ENCODE measurements at places on chromosomes 3 and 15. TPM values are rescaled to one million over a fixed set of nuclear protein-coding genes. Genes with fewer than 3 reads are reported as not detected.

DNA sequence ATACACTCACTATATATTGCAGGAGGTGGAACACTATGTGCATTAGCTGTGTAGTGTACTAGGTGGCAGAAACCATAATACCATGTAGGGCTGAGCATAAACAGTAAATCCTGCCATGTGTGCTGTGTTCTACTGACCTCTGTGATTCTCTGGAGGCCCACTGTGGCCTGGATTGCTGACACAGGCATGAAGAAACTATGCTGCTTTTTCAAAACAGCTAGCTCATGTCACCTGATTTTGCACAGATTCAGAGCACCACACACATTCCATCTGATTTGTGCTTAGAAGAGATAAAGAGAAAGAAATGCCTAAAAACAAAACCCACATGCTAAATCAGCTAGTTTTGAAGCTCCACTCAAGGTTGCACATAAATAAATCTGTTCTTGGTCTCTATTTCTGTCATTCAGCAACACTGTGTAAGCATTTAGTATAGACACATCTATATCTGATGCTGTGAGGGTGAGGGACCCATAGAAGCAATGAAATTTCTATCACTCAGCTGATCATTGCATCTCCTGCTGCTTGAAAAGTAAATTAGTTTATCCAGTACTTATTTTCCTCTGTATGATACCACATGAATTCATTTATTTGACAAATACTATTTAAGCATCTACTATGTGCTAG is 1007.7 kb upstream of the SEMA6D start:
- H3K4me1 ChIP-seq, result no peaks in the 10 kb centered on the region
- no peak overlapping the region for H3K4me3 ChIP-seq
- H3K27me3 ChIP-seq, result no peaks in the 10 kb centered on the region
- H3K27ac ChIP-seq, result no peak overlapping the region
- H3K36me3 ChIP-seq, result no peaks in the 10 kb centered on the region

GRCh38 chr3:187975561-187976364 is 178.2 kb upstream of the LPP start:
- H3K27me3 ChIP-seq, result no peaks in the 10 kb centered on the region
- H3K36me3 ChIP-seq, result no peaks in the 10 kb centered on the region
- no peak overlapping the region for H3K4me3 ChIP-seq
- DNase-seq, result peak; percentile 54
- H3K27ac ChIP-seq, result 0 out of 2 replicates have a peak overlapping the region, but pooled peaks have one; percentile 7
- H3K4me1 ChIP-seq, result peaks cover 12% of the 10 kb centered on the region

GRCh38 chr15:62741106-62741505 is 301.4 kb upstream of the TPM1 start:
- no peaks in the 10 kb centered on the region for H3K27me3 ChIP-seq
- peaks cover 63% of the 10 kb centered on the region for H3K4me1 ChIP-seq
- H3K27ac ChIP-seq, result no peak overlapping the region

GRCh38 chr15:44713006-44713966 is 2.0 kb downstream of the B2M start:
- peaks cover 31% of the 10 kb centered on the region for H3K36me3 ChIP-seq
- peak overlapping the region; percentile 92 for H3K4me3 ChIP-seq
- H3K27ac ChIP-seq, result peak overlapping the region; percentile 96
- peak; percentile 71 for DNase-seq
- H3K27me3 ChIP-seq, result no peaks in the 10 kb centered on the region

DISP2 gene
- 0.51 TPM for polyA plus RNA-seq

GRCh38 chr15:58332676-58333400 is 99.0 kb upstream of the LIPC start:
- no peaks in the 10 kb centered on the region for H3K27me3 ChIP-seq
- peaks cover 36% of the 10 kb centered on the region for H3K4me1 ChIP-seq
- H3K4me3 ChIP-seq, result no peak overlapping the region

GRCh38 chr3:40019376-40019775 is 210.0 kb downstream of the MYRIP start:
- peaks cover 35% of the 10 kb centered on the region for H3K27me3 ChIP-seq
- no peaks in the 10 kb centered on the region for H3K36me3 ChIP-seq
- DNase-seq, result no peak
- H3K4me3 ChIP-seq, result no peak overlapping the region
- H3K27ac ChIP-seq, result no peak overlapping the region
- no peaks in the 10 kb centered on the region for H3K4me1 ChIP-seq

DNA sequence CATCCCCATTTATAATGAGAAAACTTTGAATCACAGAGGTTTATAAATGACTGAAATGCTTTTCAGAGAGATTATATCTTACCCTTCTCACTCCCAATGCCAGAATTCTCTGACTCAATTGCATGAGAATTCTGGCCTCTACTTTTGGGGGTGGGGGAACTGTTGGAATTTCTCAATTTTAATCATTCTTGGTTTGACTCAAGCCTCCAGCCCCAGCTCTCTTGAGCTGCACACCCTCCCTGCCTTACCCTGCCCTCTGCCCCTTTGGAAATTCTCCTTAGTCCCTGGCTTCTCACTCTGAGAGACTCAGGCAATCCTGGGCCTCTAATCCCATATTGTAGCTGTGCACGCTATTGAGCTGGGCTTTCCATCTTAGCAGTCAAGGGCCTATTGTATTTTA is 44.2 kb downstream of the ZNF589 start:
- H3K27ac ChIP-seq, result peak overlapping the region; percentile 84
- H3K27me3 ChIP-seq, result no peaks in the 10 kb centered on the region
- no peaks in the 10 kb centered on the region for H3K36me3 ChIP-seq
- peak; percentile 86 for DNase-seq
- H3K4me1 ChIP-seq, result peaks cover 34% of the 10 kb centered on the region

DNA sequence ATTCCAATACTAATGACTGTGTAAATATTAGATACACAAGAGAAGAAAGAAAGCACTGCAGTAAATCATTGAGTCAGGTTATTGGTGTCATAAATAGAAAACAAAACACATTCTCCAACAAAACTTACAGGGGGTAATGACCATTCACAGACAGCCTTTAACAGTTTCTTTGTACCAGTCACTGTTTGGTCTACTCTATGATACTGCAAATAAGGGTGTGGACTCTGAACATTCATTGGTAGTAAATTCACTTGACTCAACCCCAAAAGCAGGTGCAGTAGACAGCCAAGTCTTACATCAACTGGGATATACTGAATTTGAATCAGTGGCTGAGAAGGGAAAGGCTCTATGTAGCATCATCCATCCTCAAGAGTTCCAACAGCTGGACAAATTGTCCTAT is 463.5 kb downstream of the FOXP1 start:
- H3K36me3 ChIP-seq, result no peaks in the 10 kb centered on the region
- DNase-seq, result no peak
- H3K4me1 ChIP-seq, result peaks cover 21% of the 10 kb centered on the region
- no peak overlapping the region for H3K27ac ChIP-seq
- H3K27me3 ChIP-seq, result no peaks in the 10 kb centered on the region

- no peak overlapping the region for H3K4me3 ChIP-seq
- DNase-seq, result no peak
- no peak overlapping the region for H3K27ac ChIP-seq
Measured at GRCh38 chr15:98827217-98827616, 178.9 kb downstream of the IGF1R start.

GRCh38 chr3:16423947-16424673 is 89.4 kb downstream of the RFTN1 start:
- H3K4me1 ChIP-seq, result peaks cover 34% of the 10 kb centered on the region
- H3K36me3 ChIP-seq, result no peaks in the 10 kb centered on the region
- no peaks in the 10 kb centered on the region for H3K27me3 ChIP-seq
- no peak overlapping the region for H3K27ac ChIP-seq
- DNase-seq, result no peak

DNA sequence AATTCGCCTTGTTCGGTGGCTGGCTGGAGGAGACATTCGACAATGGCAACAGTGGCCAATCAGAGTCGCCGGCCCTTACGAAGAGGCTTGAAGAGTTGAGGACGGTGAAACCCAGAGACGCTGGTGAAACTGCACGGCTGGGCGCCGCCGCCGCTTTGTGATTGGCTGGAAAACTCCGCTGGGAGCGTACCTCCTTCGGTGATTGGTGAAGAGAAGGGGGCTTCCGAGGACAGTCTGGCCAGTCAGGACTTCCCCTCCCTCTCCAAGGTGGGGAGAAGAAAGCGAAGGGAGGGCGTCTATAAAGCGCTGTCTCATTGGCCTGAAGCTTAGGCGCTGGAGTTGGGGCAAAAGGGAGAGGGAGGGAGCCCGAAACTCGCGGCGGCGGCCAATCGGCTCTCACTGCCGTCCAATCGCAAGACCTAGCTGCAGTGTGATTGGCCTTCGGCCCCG is 554 bp upstream of the GSK3B start:
- peak overlapping the region; percentile 85 for H3K4me3 ChIP-seq
- H3K27ac ChIP-seq, result peak overlapping the region; percentile 98
- DNase-seq, result peak; percentile 99
- no peaks in the 10 kb centered on the region for H3K36me3 ChIP-seq
- no peaks in the 10 kb centered on the region for H3K27me3 ChIP-seq

- DNase-seq, result no peak
- no peak overlapping the region for H3K27ac ChIP-seq
- H3K36me3 ChIP-seq, result no peaks in the 10 kb centered on the region
- H3K4me3 ChIP-seq, result no peak overlapping the region
- peaks cover 6% of the 10 kb centered on the region for H3K4me1 ChIP-seq
- no peaks in the 10 kb centered on the region for H3K27me3 ChIP-seq
Measured at GRCh38 chr15:65254356-65254755, 32.3 kb downstream of the PARP16 start.

Data from GM23248 (cell line).